ENCODE measurements at places on chromosomes 12 and 14. TPM values are rescaled to one million over a fixed set of nuclear protein-coding genes. Genes with fewer than 3 reads are reported as not detected.

DNA sequence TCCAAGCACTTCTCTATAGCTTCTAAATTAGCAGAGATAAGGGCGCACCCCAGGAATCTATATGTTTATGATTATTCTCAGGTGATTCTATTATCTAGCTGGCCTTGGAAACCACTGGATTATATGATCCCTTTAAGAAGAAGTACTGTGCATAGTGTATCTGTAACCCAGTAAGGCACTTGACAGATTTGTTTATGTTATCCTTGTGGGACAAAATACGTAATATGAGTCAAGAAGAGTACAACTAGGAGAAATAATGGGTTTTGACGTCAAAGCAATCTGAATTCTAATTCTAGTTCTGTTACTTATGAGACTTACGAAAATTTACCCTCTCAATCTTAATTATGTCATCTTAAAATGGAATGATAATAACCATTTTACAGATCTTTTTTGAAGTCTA, 259.6 kb upstream of the NAV3 start:
- no peaks in the 10 kb centered on the region for H3K27me3 ChIP-seq
- DNase-seq: no peak
- H3K4me1 ChIP-seq: no peaks in the 10 kb centered on the region
- H3K36me3 ChIP-seq: no peaks in the 10 kb centered on the region
- H3K27ac ChIP-seq: no peak overlapping the region
- H3K4me3 ChIP-seq: no peak overlapping the region

CACNA1C gene
- total RNA-seq: 0.26 TPM

GRCh38 chr14:90319173-90319572, 12.6 kb downstream of the NRDE2 start:
- no peak overlapping the region for H3K27ac ChIP-seq
- no peak for DNase-seq
- H3K36me3 ChIP-seq: peaks cover 33% of the 10 kb centered on the region
- H3K27me3 ChIP-seq: no peaks in the 10 kb centered on the region

RASAL1 gene
- total RNA-seq: not detected

DNA sequence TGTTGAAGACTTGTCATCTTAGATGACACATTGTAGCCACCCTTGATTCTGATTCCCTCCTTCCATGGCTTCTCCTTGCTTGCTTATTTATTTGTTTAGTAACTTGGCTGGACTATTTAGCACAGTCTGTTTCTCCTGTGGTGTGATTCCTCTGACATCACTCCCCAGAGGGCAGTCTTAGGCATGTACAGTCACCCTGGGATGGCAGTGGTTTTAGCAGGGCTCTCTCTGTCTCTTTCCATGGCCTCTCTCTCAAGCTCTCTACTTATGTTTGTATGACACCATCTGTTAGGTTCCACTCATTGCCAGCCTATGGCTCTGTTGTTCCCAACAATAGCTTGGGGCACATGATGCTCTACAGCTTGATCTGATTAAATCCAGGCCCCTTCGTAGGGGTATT, 158.3 kb downstream of the ADGRD1 start:
- H3K4me3 ChIP-seq: no peak overlapping the region
- H3K27me3 ChIP-seq: peaks cover 16% of the 10 kb centered on the region
- H3K36me3 ChIP-seq: no peaks in the 10 kb centered on the region
- H3K27ac ChIP-seq: no peak overlapping the region
- no peak for DNase-seq

BCL11B gene
- 53.0 TPM for total RNA-seq

- peaks cover 6% of the 10 kb centered on the region for H3K4me1 ChIP-seq
- H3K4me3 ChIP-seq: no peak overlapping the region
- no peaks in the 10 kb centered on the region for H3K36me3 ChIP-seq
- DNase-seq: no peak
- no peak overlapping the region for H3K27ac ChIP-seq
- peaks cover 12% of the 10 kb centered on the region for H3K27me3 ChIP-seq
These were observed 11.4 kb upstream of the NOPCHAP1 start for GRCh38 chr12:104974626-104975290.

DNA sequence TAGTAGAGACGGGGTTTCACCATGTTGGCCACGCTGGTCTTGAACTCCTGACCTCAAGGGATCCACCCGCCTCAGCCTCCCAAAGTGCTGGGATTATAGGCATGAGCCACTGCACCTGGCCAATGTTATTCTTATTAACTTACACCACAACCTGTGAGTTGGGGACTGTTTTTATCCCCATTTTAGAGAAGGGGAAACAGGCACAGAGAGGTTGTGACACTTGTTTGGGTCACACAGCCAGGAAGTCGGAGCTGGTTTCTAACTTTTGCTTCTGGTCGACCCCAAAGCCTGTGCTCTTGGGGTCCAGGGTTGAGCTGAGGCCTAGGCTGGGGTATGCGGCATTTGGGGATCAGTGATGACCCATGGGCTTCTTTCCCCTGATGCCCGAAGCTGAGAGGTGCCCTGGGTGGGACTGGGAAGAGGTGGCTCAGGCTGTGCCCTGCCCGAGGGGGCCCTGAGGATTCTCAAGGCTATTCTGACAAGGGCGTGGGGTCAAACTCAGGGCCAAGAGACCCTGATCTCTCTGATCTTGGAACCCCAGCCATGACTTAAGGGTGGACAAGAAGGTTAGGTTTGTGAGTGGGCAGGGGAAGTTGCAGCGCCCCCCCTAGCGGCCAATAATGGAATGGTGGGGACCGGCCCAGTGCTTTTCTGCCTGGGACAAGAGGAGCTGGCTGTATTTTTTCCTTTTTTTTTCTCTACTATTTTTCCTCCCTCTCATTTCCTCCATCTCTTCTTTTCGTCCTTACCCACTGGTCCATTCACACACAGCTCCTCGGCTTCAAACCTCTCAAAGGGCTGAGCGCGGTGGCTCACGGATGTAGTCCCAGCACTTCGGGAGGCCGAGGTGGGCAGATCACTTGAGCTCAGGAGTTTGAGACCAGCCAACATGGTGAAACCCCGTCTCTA, 3.0 kb downstream of the SDSL start:
- H3K4me3 ChIP-seq: no peak overlapping the region
- peak; percentile 62 for DNase-seq
- peaks cover 13% of the 10 kb centered on the region for H3K4me1 ChIP-seq
- H3K27ac ChIP-seq: no peak overlapping the region
- no peaks in the 10 kb centered on the region for H3K36me3 ChIP-seq

- DNase-seq: no peak
- H3K27ac ChIP-seq: no peak overlapping the region
- peaks cover 25% of the 10 kb centered on the region for H3K27me3 ChIP-seq
- H3K4me1 ChIP-seq: no peaks in the 10 kb centered on the region
- H3K36me3 ChIP-seq: peaks cover 10% of the 10 kb centered on the region
- no peak overlapping the region for H3K4me3 ChIP-seq
These were observed 17.3 kb upstream of the YAF2 start for GRCh38 chr12:42255221-42255865.

DNA sequence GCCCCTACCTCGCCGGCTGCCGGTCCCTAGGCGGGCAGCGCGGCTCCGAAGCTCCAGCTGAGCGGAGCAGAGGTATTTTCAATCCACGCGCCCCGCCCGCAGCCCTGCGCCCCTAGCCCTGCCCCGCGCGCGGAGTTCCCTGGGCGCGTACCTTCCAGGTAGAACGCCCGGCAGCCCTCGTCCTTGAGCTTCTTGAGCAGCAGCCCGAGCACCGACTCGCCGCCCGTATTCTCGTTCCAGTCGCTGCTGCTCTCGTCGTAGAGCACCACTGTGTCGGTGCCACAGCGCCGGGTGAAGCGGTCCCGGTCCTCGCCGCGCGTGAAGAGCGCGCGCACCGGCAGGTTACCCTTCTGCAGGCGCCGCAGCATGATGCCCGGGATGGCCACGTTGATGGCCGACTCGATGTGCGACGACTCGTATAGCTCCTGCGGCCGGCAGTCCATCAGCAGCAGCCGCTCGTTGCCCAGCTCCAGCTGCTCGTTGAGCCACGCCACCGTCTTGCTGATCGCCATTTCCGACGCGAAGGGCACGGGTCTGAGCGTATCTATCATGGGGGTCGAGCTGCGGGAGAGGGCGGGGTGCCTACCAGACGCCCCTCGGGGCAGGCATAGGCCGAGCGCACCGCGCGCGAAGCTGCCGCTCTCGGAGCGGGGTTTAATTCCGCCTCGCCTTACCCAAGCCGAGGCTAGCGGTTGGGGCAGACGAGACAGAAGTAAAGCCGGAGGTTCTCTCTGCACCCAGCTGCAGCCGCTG, 636 bp downstream of the DUSP6 start:
- peak overlapping the region; percentile 93 for H3K4me3 ChIP-seq
- H3K36me3 ChIP-seq: peaks cover 50% of the 10 kb centered on the region
- peaks cover 47% of the 10 kb centered on the region for H3K4me1 ChIP-seq
- peak; percentile 70 for DNase-seq
- peak overlapping the region; percentile 93 for H3K27ac ChIP-seq

GRCh38 chr14:78509516-78509915, 339.3 kb downstream of the NRXN3 start:
- H3K36me3 ChIP-seq: no peaks in the 10 kb centered on the region
- no peaks in the 10 kb centered on the region for H3K27me3 ChIP-seq
- H3K27ac ChIP-seq: no peak overlapping the region
- H3K4me3 ChIP-seq: no peak overlapping the region

GRCh38 chr12:11880381-11880780, 190.4 kb upstream of the BCL2L14 start:
- H3K4me1 ChIP-seq: peaks cover 19% of the 10 kb centered on the region
- no peak for DNase-seq
- H3K27ac ChIP-seq: no peak overlapping the region
- H3K27me3 ChIP-seq: no peaks in the 10 kb centered on the region
- H3K36me3 ChIP-seq: peaks cover 32% of the 10 kb centered on the region

DNA sequence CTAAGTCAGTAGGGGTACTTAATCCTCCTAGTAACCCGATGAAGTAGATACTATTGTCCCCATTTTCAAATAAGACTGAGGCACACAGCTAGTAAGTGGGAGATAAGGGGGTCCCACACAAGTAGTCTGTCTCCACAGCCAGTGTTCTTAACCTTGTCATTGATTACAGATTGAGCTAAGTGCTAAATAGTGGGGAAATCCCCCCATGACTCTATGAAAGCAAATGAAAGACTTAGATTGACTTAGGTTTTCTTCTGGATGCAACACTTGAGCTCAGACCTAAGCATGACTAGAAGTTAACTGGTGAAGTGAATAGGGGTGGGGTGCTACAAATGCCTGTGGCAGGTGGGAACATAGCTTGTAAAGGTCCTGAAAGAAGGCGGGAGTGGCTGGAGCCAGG, 73.8 kb downstream of the SYNE2 start:
- no peaks in the 10 kb centered on the region for H3K27me3 ChIP-seq
- H3K27ac ChIP-seq: no peak overlapping the region
- peaks cover 9% of the 10 kb centered on the region for H3K4me1 ChIP-seq
- H3K4me3 ChIP-seq: no peak overlapping the region
- DNase-seq: no peak
- H3K36me3 ChIP-seq: peaks cover 29% of the 10 kb centered on the region

- no peaks in the 10 kb centered on the region for H3K36me3 ChIP-seq
- no peak overlapping the region for H3K27ac ChIP-seq
- no peaks in the 10 kb centered on the region for H3K4me1 ChIP-seq
- H3K4me3 ChIP-seq: no peak overlapping the region
- no peaks in the 10 kb centered on the region for H3K27me3 ChIP-seq
- no peak for DNase-seq
These were observed 295.9 kb upstream of the ATP2B1 start for GRCh38 chr12:90004319-90005074.

TMCC3 gene
- total RNA-seq: 0.33 TPM

TBC1D30 gene
- 0.47 TPM for total RNA-seq

DNA sequence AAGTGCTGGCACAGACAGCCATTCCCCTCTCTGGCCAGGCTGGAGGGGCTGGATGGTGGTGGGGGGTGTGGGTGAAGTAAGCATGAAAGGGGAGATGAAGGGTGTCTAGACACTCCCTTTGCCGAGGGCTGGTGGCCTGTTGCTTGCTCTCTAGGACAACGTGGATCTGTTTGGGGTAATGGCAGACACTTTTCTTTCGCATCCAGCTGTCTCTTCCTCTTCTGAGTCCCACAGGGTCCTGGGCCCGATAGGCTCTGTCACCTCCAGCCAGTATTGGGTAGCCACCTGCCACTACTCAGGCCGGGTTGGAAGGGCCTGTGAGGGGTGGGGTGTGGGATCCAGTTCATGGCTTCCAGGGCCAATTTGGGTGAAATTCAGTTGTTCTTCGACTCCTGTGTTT, 218.1 kb downstream of the CACNA1C start:
- no peaks in the 10 kb centered on the region for H3K27me3 ChIP-seq
- no peak overlapping the region for H3K27ac ChIP-seq
- H3K4me1 ChIP-seq: no peaks in the 10 kb centered on the region
- no peaks in the 10 kb centered on the region for H3K36me3 ChIP-seq
- no peak overlapping the region for H3K4me3 ChIP-seq

GPR132 gene
- 47.4 TPM for total RNA-seq

DNA sequence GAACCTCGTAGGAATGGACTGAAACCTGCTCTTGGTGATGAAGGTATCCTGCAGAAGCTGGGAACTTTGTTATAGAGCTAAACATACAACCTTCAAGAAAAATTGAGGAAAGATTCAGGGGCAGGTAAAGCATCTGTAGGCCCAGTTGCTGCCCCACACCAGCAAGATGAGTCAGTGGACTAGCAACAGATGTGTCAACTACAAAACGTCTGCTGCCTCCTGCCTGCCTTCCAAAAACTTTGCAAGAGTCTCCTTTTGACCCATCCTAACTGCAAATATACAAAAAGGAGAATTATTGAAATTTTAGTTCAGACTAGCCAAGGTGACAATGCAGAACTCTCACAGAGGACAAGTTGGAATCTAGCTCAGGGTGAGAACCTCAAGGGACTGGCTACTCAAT, 60.9 kb upstream of the TMTC1 start:
- no peaks in the 10 kb centered on the region for H3K36me3 ChIP-seq
- no peak overlapping the region for H3K27ac ChIP-seq
- H3K4me1 ChIP-seq: no peaks in the 10 kb centered on the region
- DNase-seq: no peak
- H3K27me3 ChIP-seq: no peaks in the 10 kb centered on the region
- no peak overlapping the region for H3K4me3 ChIP-seq

- no peak overlapping the region for H3K27ac ChIP-seq
- peaks cover 21% of the 10 kb centered on the region for H3K4me1 ChIP-seq
- H3K4me3 ChIP-seq: no peak overlapping the region
- no peaks in the 10 kb centered on the region for H3K27me3 ChIP-seq
- H3K36me3 ChIP-seq: peaks cover 7% of the 10 kb centered on the region
These were observed 358.1 kb downstream of the RAD51B start for GRCh38 chr14:68177728-68178127.

DNA sequence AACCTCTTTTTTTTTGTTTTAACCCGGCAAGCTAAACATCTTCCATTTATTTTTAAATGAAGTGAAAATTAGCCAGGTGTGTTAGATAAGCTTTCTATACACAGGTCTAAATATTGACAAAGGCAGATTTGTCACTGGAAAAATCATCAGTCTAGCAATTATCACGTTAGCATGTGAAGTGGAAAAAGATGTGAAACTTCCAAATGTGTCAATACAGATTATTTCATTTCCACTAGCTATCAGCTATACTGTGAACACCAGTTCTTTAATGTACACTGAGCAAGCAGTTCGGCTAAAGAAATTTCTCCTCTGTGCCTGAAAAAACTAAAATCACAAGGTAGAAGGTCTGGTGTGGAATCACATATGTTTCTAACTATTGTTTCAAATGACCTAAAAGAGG, 96.6 kb upstream of the G2E3 start:
- H3K27ac ChIP-seq: no peak overlapping the region
- H3K27me3 ChIP-seq: peaks cover 8% of the 10 kb centered on the region
- no peak for DNase-seq

All from activated CD8-positive, alpha-beta memory T cell treated with anti-CD3 and anti-CD28 coated beads, Interleukin-2, amount 10 ng/mL, durations not matched to agents 7 days and 5 days (primary cell).